ENCODE measurements at places on chromosomes 12 and 14. TPM values are rescaled to one million over a fixed set of nuclear protein-coding genes. Genes with fewer than 3 reads are reported as not detected.

DNA sequence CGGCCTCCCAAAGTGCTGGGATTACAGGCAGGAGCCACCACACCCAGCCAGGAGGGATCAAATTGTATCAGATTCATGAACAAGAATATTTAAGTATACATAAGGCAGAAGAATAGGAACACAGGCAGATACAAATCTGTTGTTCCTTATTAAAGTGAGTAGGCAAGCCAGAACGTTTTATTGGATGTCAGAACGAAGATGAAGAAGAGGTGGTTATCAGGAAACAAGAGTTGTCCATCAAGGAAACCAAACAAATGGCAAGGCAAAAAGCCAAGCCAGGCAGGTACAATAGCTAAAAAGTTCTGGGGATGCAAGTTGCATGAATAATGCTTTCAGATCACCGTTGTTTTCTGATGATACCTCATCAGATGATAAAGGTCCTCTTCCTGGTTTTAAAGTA, 31.1 kb upstream of the BAZ1A start:
- no peak for DNase-seq

DNA sequence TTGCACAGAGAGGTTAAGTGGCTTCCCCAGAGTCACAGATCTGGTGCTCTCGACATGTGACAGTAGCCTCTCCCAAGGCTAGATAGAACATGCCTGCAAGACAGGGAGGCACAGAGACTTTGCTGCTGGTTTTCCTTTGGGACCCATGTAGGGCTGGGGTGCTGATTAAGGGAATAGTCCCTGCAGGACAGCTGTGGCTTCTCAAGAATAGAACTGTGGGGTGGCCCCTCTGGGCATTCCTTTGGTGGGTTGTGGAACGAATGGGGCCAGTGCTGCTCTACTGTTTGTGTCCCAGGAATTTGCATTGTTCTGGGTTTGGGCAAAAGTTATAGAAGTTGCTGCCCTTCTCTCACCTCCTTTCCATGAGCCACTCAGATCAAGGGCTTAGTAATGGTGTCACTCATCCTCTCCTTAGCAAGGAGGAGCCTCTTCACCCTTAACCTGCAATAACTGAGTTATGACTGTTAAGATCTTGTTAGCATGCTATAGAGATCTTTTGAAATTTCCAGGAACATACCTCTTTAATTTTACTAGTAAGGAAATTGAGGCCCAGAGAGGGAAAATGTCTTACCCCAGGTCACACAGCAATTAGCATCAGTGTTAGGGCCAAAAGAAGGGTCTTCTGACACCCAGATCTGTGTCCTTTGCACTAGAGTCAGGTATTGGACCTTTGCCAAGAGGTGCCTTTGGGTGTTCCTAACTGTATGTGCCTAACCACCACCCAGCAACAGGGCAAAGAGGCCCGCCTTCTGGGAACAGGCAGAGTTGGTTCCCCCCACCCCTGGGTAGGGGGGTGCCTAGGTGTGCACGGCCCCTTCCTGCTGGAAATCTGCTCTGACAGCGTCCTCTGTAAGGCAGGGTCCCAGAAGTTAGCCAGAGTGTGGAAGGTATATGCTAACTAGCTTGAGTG, 31.4 kb downstream of the CD9 start:
- no peak for DNase-seq

DNA sequence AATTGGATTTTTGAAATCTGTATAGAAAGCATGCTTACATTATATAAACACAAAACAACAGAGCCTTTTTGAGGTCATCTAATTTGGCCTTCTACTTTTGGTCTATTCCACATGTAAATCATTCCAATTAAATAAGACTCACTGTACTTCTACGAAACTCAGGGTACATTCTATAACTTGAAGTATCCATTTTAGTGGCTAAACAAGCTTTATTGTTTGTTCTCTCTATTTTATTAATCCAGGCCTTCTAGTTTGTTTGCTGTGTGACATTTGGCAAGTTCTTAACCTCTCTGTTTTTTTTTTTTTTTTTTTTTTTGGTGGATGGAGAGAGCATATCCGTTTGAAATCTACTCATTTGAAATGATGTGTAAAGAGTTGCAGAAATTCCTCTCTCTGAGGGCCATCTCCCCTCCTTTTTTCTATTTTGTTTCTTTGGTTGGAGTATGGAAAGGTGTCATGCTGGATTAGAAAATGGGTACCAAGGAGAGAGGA, 58.1 kb upstream of the C12orf71 start:
- no peak for DNase-seq

- DNase-seq = no peak
Observed at GRCh38 chr12:116642106-116642505, 82.9 kb downstream of the MAP1LC3B2 start.

DNA sequence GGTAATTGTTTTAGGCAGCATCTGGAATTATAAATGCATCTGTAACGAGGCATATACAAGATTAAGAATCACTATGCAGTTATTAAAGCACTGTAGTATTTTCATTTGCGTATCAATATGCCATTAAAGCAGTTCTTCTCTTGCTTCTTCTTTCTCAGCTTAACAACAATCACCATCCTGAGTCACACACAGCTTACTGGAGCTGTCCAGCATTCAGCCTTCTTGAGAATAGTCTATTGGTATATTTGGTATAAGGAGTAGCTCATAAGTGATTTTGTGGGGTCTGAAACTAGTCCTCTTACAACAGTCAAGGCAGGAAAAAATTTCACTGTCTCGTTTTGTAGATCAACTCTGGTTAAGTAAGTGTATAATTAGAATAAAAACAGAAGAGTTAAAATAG, 523.0 kb upstream of the FOXG1 start:
- DNase-seq = no peak

DNA sequence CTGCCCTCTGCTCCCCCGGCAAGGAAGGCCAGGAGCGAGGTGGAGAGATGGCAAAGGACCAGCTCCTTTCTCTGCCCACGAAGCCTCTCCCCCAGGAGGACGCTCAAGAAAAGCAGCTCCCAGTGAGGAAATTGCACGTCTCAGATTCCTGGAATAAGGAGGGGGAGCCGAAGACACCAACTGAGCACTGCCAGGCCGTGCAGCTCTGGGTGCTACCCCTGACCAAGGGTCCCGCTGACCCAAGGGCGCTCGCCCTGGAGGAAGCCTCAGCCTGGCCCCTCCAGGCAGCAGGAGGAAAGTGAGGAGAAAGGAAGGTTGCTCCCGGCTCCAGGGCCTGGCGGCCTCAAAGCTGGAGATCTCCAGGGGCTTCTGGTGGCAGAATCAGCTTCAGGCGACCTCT, 174.1 kb upstream of the SFSWAP start:
- DNase-seq = no peak

- peak; percentile 55 for DNase-seq
Observed at GRCh38 chr12:110619534-110619953, 5.6 kb downstream of the TCTN1 start.

GRCh38 chr12:126182619-126183236, 1117.5 kb downstream of the AACS start:
- no peak for DNase-seq

DNA sequence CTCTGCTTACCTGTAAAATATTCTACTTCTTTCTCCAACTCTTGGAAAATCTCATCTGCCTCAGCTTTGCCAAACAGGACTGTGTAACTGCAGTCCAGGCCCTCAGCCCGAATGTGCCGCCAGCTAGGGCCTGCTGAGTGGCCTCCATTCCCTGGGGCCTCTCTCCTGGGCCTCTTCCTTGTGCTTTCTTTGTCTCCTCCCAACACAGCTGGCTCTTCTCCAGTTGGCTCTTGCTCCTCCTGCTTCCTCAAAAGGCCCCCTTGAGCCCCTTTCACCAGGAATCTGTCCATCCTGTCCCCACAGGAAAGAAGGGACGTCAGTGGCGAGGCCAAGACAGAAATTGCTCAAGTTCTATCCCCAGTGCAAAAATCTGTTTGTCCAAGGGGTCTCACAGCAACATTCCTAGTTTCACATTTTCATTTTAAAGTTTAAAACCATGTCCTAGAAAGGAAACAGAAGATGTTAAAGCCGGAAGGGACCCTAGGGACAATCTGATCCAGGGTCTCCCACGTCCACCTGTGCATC, 713 bp downstream of the ALKBH2 start:
- no peak for DNase-seq

DNA sequence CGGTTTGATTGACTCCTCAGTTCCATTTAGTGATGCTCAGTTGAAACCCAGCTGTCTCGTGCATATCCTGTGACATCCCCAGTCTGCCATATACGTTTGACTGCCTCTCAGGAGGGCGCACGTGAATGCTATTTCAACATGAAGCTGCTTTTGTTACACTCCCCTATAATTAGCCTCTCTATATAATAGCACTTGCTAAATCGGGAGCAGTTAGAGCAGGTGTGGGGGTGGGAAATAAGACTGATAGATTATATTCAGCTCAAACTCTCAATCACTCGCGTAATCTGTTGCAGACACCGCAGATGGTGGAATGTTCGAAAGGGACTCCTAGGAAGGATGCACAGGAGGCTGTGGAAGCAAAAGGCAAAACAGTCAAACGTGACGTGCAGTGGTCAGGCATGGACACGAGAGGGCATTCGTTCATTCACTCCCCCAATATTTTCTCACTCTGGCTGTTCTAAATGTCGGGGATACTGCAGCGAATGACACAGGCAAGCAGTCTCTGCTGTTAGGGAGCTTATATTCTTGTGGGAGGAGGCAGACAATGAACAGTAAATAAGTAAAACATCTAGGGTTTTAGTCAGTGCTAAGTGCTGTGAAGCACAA, 29.8 kb downstream of the KCNA1 start:
- DNase-seq = no peak

- no peak for DNase-seq
Observed at GRCh38 chr12:71999795-72000194, 61.1 kb downstream of the TPH2 start.

GRCh38 chr12:59472273-59472672, 123.6 kb upstream of the SLC16A7 start:
- DNase-seq = peak; percentile 8

The RNASE3 gene
- total RNA-seq = not detected

The OTUB2 gene
- 2.1 TPM for total RNA-seq

The IL23A gene
- 138 TPM for total RNA-seq

Data from activated T-cell treated with anti-CD3 and anti-CD28 coated beads, Interleukin-2, amount 50 U/mL, for 72 hours (primary cell).